Spinal cord (tissue), 10 donors: ENCODE measurements at places on chromosomes 2 and 18. TPM values are rescaled to one million over a fixed set of nuclear protein-coding genes. Genes with fewer than 3 reads are reported as not detected.
A peak's percentile ranks its signal among the peaks of the same experiment; 100 is the strongest.

GRCh38 chr2:112906276-112906675 lies 4.7 kb upstream of the IL37 start:
- no peak for DNase-seq

GRCh38 chr2:240730501-240731177 lies 39.0 kb downstream of the AQP12A start:
- no peak for DNase-seq

DNA sequence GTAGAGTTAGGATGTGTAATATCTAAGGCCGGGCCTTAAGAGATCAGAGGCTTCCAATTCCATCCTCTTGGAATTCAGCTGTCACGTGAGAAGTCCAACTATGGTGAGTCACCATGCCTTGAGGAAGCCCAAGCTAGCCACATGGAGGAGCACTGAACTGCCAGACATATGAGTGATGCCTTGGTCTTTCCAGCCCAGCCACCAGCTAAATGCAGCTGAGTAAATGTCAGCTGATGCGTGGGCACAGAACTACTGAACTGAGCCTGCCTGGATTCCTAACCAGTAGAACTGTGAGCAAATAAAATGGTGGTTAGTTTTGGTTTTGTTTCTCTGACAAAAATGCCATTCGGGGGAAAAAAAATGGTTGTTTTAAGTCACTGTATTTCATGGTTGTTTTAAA lies 153.7 kb upstream of the SERTAD2 start:
- DNase-seq: no peak

LGALSL gene
- 19.8 TPM for total RNA-seq

GRCh38 chr2:97797355-97797754 lies 84.0 kb downstream of the ZAP70 start:
- DNase-seq: no peak

GRCh38 chr2:50347358-50348044 lies 684.4 kb downstream of the NRXN1 start:
- no peak for DNase-seq

GRCh38 chr2:218026676-218027425 lies 24.1 kb upstream of the TNS1 start:
- DNase-seq: no peak

- DNase-seq: no peak
These were observed 191.8 kb upstream of the RBBP8 start for GRCh38 chr18:22741318-22741717.

DNA sequence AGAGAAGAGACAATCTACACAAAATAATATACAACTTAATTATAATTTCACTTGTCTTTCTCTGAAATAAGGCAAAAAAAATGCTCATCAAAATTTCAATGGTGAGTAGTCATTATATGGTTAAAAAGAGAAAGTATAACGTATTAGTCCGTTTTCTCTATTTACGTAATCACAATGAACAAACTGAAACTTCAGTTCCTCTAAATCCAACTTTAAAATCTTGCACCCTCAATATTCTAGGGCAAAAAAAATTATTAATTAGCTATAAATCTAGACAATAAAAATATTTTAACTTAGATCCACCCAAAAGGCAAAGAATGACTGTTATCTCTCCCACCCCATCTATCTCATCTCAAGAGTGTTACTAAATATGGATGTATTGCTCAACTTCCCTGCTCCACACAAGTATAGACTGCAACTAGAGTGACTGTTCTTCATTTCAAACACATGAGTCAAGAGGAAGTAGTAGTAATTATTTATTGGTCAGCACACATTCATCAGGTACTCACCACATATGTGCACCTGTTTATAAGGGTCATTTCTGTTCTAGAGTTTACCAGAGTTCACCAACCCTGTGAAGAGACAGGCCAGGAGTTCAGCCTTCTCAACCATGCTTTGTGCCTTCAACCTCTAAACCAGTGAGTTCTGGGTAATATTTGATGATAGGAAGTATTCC lies 36.4 kb downstream of the STK39 start:
- DNase-seq: no peak

GRCh38 chr2:144458541-144458940 lies 61.4 kb downstream of the ZEB2 start:
- DNase-seq: no peak

DNA sequence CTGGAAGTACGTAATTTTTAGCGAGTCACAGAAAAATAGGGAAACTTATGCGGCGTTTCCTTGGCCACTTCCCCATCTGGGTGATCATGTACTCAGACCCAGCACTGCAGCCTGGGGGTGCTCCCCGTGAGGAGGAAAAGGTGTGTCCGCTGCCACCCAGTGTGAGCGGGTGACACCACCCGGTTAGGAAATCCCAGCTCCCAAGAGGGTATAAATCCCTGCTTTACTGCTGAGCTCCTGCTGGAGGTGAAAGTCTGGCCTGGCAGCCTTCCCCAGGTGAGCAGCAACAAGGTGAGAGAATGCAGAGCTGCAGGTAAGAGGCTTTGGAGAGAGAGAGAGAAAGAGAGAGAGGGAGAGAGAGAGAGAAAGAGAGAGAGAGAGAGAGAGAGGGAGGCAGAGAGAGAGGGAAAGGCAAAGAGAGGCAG lies at the start of gene IL1R2:
TSS of gene IL1R2 (plus strand) at position 240 of the 425 bp plus-strand sequence. CDS start 16,616 bp downstream, outside the sequence.
- DNase-seq: no peak

GRCh38 chr2:103159018-103159417 lies 397.2 kb downstream of the TMEM182 start:
- no peak for DNase-seq

- peak; percentile 58 for DNase-seq
These were observed 115.2 kb downstream of the SH3RF3 start for GRCh38 chr2:109244304-109244582.

MOGAT1 gene
- 0.20 TPM for total RNA-seq

DNA sequence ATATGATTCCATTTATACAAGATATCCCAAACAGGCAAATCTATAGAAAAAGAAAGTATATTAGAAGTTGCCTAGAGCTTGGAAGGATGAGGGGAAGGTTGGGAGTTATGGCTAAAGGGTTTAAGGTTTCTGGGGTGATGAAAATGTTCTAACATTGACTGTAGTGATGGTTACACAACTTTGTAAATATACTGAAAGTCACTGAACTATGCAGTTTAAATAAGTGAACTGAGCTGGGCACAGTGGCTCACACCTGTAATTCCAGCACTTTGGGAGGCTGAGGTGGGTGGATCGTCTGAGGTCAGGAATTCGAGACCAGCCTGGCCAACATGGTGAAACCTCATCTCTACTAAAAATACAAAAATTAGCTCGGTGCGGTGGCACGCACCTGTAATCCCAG lies 91.5 kb downstream of the ATAD2B start:
- no peak for DNase-seq

RAB27B gene
- 71.8 TPM for total RNA-seq

GRB14 gene
- 11.3 TPM for total RNA-seq

COL4A3 gene
- total RNA-seq: 2.2 TPM

- no peak for DNase-seq
These were observed 43.9 kb upstream of the RAPH1 start for GRCh38 chr2:203578759-203579643.
